Right ventricle myocardium inferior (tissue), 1 donor: ENCODE measurements at places on chromosomes 7 and 10. TPM values are rescaled to one million over a fixed set of nuclear protein-coding genes. Genes with fewer than 3 reads are reported as not detected.

DNA sequence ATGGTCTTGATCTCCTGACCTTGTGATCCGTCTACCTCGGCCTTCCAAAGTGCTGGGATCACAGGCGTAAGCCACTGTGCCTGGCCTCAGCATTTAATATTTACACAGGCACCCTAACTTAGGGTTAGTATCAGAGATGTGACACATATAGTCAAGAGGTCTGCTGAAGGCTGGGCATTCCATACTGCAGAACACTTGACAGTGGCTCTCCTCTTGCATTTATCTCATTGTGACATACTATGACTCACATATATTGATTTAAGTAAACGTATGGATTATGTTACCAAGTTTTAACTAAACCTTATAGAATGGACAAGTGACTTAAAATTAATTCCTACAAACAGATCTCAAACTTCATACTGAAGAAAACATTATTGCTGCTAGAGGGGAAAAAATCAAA, 36.6 kb downstream of the BRAF start:
- no peak for DNase-seq

- peak; percentile 52 for DNase-seq
Measured at GRCh38 chr7:129949292-129950133, 3.2 kb downstream of the UBE2H start.

Gene NUPR2
- not detected for total RNA-seq

DNA sequence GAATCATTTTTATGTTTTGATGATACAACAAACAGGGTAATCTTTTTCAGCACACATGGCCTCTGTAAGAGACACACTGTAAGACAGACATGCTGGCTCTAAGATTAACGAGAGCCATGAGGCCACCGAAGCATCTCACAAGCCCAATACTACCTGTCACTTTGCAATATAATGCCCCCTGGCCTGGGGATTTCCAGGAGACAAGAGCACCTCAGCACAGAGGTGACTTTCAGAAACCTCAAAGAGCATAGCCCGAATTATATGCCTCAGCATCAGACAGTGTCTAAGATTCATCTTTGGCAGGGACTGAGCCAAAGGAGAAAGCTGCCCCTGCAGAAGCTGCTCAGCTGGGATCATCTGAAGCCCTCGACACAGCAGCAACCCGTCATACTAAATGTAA, 44.2 kb upstream of the TMEM213 start:
- DNase-seq: no peak

DNA sequence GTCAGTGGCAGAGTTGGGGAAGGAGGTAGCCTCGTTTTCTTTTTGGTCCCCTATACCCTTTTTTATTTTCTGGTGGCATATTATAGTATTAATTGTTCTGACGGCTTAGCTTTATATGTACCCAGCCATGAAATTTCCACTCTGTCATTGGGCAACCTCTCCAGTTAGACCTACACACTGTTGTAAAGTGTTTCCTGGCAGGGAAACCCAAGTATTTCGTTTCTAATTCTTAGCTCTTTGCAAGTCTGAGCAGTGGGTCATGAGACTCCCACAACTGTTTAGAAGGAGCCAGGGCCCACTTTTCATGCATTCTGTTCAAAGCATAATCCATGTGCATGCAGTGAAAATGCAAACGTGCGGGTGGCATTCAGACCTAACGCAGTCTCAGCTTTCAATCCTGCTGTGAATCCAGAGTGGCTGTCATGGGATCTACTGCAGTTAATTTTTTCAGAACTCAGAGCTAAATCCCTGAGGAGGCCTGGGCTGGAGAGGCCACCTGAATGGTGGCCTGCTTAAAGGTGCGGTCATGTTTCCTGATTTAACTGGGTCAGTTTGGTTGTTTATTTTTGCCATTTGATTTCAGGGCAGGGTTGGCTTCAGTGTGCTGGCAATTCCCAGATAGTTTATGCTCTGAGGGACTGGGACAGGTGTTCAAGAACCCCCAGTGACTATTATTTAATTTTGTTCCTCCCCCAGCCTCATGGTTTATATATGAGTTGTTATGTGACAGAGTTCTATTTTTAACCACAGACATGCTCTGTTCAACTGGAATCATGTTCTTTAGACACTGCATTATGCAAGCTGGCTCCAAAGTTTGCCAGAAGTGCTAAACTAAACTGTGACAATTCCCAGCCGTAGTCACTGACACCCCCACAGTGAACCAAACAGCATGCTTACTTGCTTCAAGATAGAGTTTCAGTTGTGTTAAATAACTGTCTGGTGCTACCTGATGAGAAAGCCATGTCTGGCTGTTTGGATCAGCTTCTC, 27.4 kb upstream of the SYPL1 start:
- DNase-seq: no peak
